ENCODE measurements at places on chromosomes 16 and 17. TPM values are rescaled to one million over a fixed set of nuclear protein-coding genes. Genes with fewer than 3 reads are reported as not detected.

The SLC35G3 gene
- total RNA-seq, result not detected

The HBA2 gene
- not detected for total RNA-seq

The SOCS7 gene
- 26.2 TPM for total RNA-seq

The CCL11 gene
- total RNA-seq, result 0.72 TPM

The HSD11B2 gene
- 646 TPM for total RNA-seq

The IRX5 gene
- total RNA-seq, result not detected

The CHST5 gene
- total RNA-seq, result 111 TPM

Data from mucosa of descending colon (tissue), 3 donors.